NCI-H2171 treated with DMSO at 0.1 percent for 48 hours (cell line): ENCODE measurements at places on chromosomes 1 and 21.
A peak's percentile ranks its signal among the peaks of the same experiment; 100 is the strongest.

DNA sequence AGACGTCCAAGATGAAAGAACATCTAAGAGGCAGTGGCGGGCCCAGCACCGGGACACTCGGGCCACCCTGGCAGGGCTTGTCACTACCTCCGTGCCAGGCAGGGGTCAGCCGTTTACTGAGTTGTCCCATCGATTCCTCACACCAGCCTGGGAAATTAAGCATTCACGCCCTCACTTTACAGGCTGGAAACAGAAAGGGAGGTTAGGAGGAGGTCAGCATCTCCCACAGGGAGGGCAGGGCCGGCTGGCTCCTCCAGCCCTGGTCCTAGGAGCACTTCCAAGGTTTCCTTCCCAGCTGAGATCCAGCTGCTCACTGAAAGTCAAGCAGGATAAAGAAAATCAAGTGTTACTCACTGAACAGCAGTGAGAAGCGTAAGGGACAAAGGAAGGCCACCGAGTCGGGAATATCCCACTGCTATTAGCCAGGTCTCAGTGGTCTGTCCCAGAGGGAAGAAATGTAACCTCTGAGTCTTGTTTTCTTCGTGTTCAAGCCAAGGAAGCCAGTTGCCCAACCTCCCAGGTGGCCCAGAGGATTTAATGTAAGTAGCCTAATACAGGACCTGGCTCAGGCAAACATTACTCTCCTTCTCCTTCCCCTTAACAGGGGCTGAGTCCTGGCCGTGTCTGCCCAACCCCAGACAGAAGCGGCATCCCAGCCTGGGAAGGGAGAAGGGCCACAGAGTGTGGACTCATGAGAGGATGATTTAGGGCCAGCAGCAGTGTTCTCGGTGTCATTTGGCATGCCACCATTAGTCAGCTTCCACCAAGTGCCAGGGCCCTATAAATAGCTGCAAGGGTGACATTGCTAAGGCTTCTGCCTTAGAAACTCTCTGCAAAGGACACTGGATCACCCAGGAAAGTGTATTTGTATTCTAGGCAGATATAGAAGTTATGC lies 203.1 kb upstream of the GALNT2 start:
- no peak for DNase-seq

- peak; percentile 63 for DNase-seq
Measured at GRCh38 chr1:212457740-212458338, 25.1 kb downstream of the NENF start.

DNA sequence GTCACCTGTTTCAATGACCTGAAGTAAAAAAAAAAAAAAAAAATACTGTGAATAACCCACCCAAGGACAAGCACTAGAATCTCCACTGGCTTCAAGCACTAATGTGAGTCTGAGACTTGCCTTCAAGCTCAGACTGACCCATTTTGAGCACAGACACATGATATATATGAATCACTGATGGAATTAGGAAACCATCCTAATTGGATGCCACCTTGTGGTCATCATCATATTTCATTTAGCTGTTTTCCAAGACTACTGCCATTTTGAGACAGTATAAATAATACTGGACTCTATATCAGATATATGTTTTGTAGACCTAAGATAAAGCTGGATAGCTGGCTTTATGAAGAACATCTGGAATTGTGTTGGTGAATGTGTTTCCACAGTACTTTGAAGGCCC lies 1232.0 kb downstream of the KCNT2 start:
- DNase-seq, result no peak

DNA sequence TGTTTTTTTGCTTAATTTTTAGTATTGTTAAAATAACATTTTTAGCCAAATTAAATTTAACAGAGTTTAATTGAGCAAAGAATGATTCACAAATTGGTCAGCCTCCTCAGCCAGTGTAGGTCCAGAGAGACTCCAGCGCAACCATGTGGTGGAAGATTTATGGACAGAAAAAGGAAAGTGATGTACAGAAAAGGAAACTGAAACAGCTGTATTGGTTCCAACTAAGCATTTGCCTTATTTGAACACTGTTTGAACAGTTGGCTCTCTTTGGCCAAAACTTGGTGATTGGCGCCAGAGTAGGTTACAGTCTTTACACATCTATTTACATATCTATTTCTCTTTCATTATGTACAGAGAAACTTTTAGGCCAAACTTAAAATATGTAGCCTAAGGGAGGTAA lies 19.4 kb downstream of the RPS6KC1 start:
- no peak for DNase-seq

- DNase-seq, result no peak
Measured at GRCh38 chr1:246000638-246001015, 506.5 kb downstream of the SMYD3 start.

- peak; percentile 73 for DNase-seq
Measured at GRCh38 chr1:172322219-172323061, 98.0 kb upstream of the C1orf105 start.

- DNase-seq, result no peak
Measured at GRCh38 chr21:25396135-25396711, 211.1 kb downstream of the MRPL39 start.

GRCh38 chr1:90334137-90334536 lies 339.2 kb downstream of the ZNF326 start:
- no peak for DNase-seq

DNA sequence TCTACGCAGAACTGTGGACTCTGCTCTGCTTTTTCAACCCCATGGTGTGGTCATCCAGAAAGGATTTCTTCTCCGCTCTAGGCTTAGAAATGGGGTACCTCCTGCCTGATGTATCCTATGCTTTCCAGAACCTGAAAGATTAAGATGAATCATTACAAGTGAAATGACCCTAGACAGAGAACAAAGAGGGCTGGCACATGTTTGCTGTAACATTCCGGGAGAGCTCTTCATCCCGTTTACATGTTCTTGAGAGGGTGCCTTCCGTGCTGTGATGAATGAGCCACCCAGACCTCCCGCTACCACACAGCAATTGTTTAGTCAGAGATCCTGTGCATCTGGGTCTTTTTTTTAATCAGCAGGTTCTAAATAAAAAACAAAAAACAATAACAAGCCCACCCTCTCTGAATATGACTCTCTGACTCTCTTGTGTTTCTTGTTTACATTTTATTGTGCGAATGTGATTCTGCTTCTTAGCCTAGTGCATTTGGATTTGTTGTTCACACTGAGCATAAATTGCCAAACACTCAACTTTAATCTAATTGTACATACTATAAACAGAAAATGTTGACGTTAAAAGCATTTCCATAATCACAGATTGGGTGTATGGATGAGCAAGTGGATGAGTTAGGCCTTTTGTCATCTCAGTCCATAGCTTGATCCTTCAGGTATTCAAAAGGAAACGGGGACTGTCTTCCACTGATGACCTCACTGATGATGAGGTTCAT lies 87.1 kb downstream of the GPR88 start:
- no peak for DNase-seq

DNA sequence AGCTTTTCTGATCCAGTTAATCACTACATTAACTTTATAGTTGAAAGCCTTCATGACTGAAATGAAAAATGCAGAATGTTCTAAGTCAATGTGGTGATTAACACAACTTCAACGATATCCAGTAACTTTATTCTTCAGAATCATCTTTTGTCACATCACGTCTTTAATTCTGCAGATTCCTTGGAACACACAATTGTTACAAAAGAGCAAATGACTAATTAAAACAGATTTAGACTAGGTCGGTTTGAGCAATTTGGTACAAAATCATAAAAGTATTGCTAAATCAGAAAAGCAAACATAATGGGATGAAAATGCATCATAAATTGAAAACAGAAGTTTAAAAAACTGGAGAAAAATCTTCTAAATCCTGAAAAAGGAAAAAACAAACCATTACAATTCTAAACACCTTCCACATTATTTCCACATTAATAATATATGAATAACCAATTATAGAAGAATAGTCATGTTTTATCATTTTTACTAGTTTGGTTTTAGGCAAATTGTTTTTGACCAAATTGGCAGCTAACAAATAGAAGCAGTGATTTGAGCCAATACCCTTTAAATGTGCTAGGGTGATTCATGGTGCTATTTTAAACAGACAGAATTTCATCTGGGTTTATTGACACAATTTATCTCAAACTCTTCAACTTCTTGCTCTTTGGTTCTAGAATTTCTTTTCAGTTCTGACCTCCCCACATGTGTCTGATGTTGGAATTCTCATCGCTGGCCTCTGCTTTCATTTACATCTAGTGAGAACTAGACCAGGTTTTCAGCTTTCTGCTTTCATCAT lies 468.1 kb upstream of the PTBP2 start:
- DNase-seq, result no peak

DNA sequence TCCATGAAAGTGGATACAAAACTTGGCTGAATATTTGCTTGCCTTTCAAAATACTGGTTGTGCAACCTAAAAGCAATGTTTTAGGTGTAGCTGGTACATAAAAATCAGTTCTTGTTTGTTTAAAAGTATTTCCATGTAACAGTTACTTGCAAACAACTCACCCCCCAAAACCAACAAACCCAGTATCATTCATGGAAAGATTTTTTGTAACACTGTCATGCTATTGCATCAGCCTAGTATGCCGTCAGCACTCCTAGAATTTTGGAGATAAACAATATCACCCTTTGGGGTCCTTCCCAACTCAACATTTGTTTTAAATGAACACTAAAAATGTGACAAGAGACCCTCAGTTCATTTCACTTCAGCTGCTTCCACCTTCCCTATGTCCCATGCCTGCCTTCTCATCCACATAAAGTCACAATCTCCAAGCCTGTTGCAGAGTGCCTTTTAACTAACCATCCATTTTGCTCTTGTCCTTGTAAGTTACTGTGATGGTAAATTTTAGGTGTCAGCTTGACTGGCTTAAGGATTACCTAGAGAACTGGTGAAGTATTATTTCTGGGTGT lies 425.3 kb downstream of the DUSP10 start:
- DNase-seq, result no peak

- no peak for DNase-seq
Measured at GRCh38 chr1:145871994-145872924, 13.4 kb upstream of the PIAS3 start.

GRCh38 chr1:234656944-234657654 lies 47.1 kb upstream of the IRF2BP2 start:
- DNase-seq, result no peak

DNA sequence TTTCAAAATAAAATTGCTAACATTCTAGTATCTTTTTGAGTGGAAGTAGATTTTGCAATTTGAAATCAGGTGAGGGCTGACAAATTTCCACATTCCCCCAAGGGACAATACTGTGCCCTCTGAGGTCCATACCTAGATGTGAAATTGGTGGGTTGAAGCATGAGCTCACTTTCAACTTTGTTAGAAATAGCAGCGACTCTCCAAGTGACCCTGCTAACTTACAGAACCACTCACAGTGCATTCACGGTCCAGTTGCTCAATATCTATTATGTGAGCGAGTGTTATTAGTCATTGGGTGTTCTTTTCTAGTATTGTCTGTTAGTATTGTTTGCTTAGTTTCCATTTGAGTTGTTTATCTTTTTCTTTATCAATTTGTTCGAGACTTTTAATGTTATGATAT lies 53.6 kb upstream of the ASB17 start:
- DNase-seq, result no peak

DNA sequence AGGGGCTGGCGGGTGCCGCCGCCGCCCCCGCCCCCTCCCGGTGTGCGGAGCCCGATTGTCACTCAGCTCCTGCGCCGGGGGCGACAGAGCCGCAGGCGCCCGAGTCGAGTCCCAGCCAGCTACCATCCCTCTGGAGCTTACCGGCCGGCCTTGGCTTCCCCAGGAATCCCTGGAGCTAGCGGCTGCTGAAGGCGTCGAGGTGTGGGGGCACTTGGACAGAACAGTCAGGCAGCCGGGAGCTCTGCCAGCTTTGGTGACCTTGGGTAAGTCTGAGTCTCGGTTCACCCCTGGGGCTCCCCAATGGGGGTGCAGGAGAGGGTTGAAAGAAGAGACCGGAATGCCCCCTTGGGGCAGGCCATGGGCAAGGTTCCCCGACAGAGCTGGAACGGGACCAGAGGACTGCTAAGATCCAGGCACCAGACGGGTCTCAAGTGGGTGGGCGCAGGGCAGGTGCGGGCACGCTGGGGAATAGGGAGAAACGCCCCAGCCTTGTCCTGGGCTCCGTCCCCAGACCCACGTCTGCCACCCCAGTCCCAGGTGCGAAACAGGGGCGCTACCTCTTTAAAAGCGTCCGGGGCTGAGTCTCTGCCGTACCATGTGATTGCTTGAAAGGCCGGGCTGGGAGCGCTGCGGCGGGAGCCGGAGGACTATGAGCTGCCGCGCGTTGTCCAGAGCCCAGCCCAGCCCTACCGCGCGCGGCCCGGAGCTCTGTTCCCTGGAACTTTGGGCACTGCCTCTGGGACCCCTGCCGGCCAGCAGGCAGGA lies at the start of gene ADORA1:
Gene ADORA1, plus strand, starts transcription at position 61 of the 765 bp plus-strand sequence. CDS start 1,116 bp downstream, outside the sequence.
- DNase-seq, result peak; percentile 64

DNA sequence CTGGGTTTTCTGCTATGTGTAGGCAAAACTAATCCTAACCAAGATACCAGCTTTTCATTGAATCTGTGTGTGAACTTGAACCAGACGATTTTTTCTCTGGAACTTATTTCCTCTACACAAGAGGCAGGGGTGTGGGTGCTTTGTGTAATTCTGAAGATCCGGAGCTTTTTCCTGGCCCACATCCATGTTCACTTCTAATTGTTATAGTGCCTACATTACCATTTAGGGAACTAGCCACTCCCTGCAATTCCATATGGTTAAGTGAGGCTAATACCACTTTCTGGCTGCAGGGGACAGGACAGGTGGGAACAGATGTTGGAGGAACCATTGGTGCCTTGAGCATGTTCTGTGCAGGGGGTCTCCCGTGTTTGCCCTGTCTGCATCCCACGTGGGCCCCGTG lies 83.4 kb upstream of the FMN2 start:
- DNase-seq, result no peak
